ENCODE measurements at places on chromosomes 6 and 20.

GRCh38 chr6:72661411-72661810 is 39.5 kb downstream of the KCNQ5 start:
- DNase-seq: no peak

GRCh38 chr20:4051413-4052138 is 36.2 kb upstream of the RNF24 start:
- DNase-seq: no peak

- no peak for DNase-seq
Observed at GRCh38 chr6:31407699-31408098, 4.3 kb downstream of the MICA start.

DNA sequence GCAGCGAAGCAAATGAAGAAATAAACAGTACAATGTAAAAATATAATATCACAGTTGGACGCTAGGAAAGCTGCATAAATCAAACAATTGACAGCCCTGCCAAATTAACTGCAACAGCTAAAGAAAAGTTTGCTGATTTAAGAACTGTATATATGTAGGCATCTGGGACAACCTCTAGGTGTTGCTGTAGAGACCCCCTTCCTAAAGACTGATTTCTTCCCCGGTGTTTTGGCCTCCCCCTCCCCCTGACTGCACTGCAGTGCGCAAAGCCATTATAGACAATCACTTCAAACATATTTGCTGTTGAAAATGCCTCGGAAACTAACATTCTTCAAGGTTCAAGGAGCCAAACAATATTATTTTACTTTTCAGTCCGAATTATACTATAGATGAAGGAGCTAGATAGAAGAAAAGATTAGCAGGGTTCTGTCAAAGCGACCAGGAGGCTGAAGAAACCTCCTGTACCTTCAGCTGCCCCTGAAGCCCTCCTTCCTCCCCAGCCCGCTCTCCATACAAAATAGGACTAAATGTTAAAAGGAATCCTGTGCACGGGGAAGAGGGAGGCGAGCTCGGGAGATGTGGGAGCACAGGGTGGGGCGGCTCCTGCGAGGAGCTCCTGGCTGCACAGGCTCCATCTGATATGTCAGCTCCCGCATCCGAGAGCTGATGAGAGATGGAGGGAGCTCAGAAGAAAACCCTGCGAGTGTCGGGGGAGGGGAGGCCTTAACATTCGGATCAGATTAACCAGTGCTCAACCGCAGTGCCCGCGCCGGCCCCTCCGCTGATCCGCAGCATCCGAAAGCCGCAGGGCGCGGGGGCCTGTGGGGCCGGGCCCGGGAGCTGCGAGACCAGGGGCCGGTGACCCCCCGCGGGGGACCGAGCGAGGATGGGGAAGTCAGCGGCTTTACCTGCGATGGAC is 822 bp downstream of the ELOVL4 start:
- DNase-seq: peak; percentile 53
